ENCODE measurements at places on chromosomes 1 and 21. TPM values are rescaled to one million over a fixed set of nuclear protein-coding genes. Genes with fewer than 3 reads are reported as not detected.

The CELSR2 gene
- total RNA-seq, result 3.6 TPM

The KCNE1 gene
- 0.69 TPM for total RNA-seq

The SHE gene
- total RNA-seq, result not detected

The SLFNL1 gene
- total RNA-seq, result 0.22 TPM

The OR2T33 gene
- total RNA-seq, result 0.18 TPM

- no peaks in the 10 kb centered on the region for H3K36me3 ChIP-seq
- no peaks in the 10 kb centered on the region for H3K27me3 ChIP-seq
- peak; percentile 84 for DNase-seq
- no peak overlapping the region for H3K4me3 ChIP-seq
- peaks cover 26% of the 10 kb centered on the region for H3K4me1 ChIP-seq
Observed at GRCh38 chr1:906600-907420, 16.9 kb upstream of the SAMD11 start.

DNA sequence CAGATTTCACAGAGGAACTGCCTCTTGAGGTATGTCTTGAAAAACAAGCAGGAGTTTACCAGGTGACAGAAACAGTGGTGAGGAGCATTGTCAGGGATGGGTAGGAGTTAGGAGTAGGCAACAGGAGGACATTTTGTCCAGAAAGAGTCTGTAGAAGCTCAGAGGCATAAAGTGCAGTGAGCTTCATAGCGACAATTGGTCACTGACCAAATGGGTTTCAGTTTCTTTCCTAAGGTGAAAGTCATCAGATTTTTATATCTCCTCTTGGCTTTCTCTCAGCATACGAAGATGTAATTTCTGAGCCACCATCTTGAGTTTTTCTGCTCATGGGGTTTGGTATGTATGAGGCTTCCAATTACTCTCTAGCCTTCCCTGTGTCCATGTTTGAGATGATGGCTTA is 29.3 kb upstream of the FASLG start:
- no peak overlapping the region for H3K4me3 ChIP-seq
- no peaks in the 10 kb centered on the region for H3K36me3 ChIP-seq
- peaks cover 21% of the 10 kb centered on the region for H3K4me1 ChIP-seq
- no peak overlapping the region for H3K27ac ChIP-seq

DNA sequence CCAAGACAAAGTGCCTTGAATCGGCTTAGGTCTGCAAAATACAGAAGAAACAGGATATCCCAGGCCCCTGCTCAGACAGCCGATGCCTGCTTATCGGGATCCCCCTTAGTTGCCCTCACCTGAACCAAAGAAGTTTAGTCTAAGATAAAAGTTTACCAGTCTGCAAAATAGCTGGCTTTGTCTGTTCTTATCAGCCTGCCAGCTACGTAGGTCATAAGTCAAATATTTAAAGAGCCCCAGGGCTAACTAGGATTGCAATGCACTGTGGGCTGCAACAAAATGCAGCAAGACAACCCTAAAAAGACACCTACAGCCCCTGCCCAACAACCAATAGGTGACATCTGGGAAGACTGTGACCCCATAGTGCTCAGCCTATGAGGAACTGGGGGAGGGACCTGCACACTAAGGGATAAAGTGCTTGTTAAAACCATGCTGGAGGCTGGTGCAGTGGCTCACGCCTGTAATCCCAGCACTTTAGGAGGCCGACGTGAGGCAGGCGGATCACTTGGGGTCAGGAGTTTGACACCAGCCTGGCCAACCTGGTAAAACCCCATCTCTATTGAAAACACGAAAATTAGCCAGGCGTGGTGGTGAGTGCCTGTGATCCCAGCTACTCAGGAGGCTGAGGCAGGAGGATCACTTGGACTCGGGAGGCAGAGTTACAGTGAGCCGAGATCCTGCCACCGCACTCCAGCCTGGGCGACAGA is 27.4 kb downstream of the LRRC3 start:
- DNase-seq, result peak; percentile 36
- no peaks in the 10 kb centered on the region for H3K27me3 ChIP-seq
- H3K4me1 ChIP-seq, result no peaks in the 10 kb centered on the region

DNA sequence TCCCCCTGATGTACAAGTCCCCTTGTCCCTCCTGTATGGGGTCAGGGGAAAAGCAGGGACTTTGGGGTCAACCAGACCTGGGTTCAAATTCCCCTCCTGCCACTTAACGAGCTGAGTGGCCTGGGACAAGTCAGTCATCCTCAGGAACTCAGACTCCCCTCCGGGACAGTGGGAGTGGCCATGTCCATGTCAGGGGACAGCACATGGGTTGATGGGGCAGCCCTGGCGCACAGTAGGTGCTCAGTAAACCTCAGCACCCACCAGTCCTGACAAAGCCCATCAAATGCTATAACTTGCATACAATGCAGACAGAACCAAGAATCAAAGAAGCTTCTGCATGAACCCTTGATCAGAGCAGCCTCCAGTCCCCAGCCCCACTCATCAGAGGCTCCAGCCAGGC is 30.0 kb downstream of the MATN1 start:
- no peak overlapping the region for H3K4me3 ChIP-seq
- 0 out of 2 replicates have a peak, but pooled peaks cover 3% of the 10 kb centered on the region for H3K4me1 ChIP-seq
- no peak for DNase-seq
- no peak overlapping the region for H3K27ac ChIP-seq
- H3K36me3 ChIP-seq, result no peaks in the 10 kb centered on the region
- H3K27me3 ChIP-seq, result peaks cover 20% of the 10 kb centered on the region

Measured in PC-3 (cell line).